Stimulated activated CD4-positive, alpha-beta T cell treated with anti-CD3 and anti-CD28 coated beads, TNF-alpha, amount 100 ng/mL, for 48 hours (primary cell): ENCODE measurements at places on chromosomes 7 and 10.

- DNase-seq: no peak
Observed at GRCh38 chr7:154390961-154391360, 338.8 kb downstream of the DPP6 start.

DNA sequence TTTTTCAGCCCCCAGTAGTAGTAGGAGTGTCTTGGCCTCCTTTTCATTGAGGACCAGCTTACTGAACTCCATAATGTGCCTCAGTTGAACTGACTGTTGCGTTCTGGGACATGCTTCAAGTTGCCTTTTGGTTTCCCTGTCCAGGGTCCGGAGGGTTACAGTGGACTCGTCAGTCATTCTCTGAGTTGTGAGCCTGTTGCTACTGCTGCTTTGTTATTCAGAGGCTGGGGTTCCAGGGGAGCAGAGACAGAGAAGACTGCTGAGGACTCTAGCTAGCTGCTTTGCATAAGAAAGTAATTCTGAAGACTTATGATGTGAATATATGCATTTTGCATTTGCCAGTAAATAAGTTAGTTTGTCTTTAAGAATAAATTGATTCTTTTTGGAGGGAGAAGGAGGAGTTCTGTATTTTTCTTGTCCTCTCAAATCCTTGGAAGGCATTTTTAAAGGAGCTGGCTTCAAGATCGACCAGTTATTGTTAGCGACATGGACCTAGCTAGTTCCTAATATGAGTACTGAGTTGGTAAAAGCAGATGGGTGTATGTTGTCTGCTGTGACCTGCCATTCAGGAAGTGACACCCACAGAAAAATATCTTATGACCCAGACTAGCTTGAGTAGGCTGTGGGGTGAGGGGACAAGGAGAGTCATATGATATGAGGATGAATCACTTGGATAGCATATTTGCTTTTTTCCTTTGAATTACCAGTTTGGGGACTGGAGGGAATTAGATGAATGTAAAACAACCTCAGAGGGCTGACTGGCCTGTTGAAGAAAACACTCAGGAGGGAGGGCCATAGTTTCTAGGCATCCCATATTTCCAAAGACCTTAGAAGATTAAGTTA, 8.3 kb downstream of the PI4K2A start:
- DNase-seq: no peak

- no peak for DNase-seq
Observed at GRCh38 chr7:80385508-80385907, 126.4 kb downstream of the GNAT3 start.

DNA sequence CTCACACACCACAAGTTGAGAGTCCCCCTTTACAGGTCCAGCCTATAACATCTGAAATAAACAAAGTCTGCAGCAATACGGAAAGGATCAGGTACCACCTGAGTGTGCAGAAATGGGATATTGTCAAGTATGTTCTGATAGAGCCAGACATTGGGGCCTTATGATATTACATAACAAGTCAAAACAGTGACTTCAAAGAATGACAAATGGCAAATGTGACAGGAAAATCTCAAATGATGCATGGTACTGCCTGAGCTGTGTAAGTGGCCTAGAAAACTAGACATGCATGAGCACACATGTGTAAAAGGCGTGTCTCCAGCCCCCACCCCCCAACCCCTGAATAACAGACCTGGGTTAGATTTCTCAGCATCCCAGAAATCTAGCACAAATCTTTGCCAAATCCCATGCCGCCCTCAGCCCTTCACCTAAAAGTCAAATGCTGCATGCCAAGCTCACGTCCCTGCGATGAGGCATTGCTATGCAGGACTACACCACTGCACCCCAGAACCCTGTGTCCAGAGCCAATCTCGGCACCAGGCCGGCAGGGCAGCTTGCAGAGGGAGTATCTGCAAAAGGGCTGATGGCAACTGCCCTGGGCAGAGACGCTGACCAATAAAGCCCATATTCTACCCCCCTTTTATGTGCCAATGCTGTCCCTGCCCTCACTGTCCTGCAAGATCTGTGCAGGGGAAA, 58.8 kb downstream of the PRKAG2 start:
- no peak for DNase-seq

DNA sequence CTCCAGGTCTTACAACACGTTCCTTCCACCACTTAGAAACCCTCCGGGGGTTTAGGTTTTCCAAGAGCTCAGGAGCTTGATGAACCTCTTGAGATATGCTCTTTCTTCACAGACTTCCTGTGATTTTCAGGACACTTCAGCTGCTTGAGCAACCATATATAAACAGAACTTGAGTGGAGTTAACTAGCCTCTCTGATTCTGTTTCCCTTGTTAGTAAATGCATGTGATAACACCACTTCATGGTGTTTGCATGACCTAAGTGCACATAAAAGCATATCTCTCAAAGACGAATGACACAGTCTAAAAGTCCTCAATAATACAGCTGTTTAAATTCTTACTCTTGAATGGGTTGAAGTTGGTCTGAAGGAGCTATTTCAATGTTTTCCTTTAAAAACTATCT, 9.9 kb downstream of the PRR15 start:
- no peak for DNase-seq

- no peak for DNase-seq
Observed at GRCh38 chr7:27263781-27264180, 21.2 kb downstream of the EVX1 start.

DNA sequence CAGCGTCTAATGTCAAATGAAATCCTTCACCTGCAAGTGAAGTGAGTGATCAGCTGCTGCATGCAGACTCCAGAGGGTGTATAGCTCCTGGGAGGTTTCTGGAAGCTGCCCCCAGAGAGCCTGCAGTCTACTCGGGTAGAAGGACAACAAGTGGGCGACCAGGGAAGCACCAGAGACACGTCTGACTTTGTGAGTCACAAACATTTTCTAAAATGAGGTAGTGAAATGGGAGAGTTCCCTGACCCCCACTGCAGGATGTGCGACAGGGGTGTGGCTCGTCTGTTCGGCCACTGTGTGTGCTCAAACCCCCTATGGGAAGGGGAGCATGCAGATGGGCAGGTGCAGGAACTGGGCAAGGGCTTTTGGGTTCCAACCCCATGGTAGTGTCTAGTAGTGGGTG, 177.1 kb upstream of the PRKCQ start:
- DNase-seq: no peak

GRCh38 chr7:143003393-143004051, 23.4 kb downstream of the OR9A2 start:
- no peak for DNase-seq

DNA sequence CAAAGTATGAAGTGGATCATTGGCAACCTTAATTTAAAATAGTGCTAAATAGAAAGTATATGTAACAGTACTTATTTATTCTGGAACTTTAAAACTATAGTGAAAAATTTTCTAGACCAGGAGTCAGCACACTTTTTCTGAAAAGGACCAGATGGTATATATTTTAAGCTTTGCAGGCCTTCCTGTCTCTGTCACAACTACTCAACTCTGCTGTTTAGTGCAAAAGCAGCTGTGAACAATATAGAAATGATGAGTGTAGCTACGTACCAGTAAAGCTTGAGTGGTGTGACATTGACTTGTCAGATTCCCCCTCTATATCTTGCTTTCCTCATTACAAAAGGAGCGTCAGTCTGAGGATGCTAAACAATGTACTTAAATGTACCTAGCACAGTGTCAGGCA, 88.1 kb upstream of the IGFBP3 start:
- DNase-seq: no peak

GRCh38 chr7:100346921-100347320, 11.0 kb upstream of the PILRB start:
- no peak for DNase-seq

- no peak for DNase-seq
Observed at GRCh38 chr7:71384094-71384493, 252.2 kb downstream of the GALNT17 start.

DNA sequence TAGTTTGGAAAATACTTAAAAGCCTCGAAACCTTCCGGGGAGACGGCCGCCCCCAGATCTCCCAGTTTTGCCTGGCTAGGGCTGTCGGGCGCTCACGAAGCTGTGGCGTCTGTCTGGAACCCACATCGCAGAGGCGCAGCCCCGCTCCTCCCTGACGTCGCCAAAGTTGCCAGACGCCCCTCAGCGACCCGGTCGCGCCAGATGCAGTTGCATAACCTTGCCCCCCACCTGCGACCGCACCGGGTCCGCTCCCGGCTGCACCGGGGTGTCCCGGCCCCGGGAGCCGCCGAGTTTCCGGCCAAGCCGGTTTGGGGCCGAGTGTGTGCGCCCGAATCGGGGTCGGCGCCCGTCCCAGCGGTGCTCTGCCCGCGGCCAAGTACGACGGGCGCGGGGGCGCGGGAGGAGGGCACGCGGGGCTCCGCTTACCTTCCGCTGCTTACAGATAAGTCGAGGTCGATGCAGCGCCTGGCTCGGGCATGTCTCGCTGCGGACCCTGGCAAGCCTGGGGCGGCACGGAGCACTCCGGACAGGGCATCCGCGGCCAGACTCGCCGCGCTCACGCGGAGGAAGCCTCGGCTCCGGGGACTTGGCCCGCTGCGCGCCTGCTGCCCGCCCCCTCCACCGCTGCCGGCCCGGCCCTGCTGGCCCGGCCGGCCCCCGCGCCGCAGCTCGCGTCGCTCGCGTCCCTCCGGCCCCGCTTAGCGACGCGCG, 665 bp downstream of the INSYN2A start:
- DNase-seq: no peak

- no peak for DNase-seq
Observed at GRCh38 chr10:3814838-3815220, 29.8 kb upstream of the KLF6 start.

DNA sequence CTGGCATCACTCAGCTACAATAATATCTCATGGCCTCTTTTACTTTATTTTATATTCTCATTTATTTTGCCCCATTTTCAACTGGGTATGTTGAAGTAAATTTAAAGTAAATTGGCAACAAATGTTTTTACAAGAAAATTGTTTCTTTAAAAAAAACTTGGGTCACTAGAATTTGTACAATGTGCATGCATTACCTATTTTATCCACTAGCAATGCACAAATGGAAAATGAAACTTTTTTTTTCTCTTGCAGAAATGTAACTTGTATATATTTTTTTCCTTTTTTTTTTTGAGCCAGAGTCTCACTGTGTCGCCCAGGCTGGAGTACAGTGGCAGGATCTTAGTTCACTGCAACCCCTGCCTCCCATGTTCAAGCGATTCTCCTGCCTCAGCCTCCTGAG, 10.3 kb upstream of the H2AZ2 start:
- no peak for DNase-seq

DNA sequence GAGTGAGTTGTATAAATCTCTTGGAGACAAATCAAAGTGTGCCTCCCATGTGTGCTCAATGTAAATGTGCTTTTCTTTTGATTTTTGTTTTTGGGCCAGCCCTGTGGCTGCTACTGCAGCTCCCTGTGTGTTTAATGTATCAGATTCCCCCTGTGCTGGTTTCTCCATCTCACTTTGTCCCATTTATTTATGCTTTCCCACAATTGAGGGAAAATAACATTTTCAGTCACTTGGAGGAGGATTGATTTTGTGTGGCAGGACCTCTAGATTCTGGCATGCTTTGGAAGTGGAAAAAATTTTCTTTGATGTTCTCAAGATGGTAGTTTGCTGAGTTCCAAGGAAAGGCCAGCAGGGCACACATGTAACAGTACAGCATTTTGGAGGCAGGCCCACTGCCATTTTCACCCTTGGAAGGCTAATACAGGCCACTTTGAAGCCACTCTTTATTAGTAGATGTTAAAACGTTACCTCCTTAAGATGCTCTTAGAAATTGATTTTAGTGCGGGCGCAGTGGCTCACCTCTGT, 323.6 kb downstream of the BICC1 start:
- no peak for DNase-seq

DNA sequence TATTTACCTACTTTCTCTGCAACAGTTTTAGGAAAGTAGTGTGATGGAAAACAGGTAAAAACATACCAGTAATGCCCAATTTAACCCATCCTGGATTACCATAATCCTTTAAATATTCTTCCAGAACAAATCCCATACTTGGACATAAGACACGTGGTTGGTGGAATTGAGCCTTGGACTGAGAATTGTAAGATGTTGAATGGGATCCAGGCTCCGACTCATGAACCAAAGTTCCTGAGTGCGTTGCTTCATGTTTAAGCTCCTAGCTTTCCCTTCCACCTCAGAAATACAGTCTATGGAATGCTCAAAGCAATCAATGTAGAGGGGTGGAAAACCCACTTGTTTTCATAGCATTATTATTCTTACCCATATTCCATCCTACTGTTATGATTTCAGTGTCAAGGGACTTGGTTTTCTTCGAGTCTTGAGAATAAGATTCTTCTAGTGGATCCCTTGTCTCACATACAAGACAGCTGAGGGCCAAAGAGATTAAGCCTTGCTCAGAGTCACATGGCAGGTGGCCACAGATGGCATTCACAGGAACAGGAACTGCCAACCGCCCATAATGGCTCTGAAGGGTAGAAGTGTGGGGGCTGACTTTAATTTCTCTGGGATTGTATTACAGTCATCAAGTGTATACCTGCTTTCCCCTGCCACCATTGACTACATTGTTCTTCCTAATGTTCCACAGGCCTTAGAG, 171.2 kb downstream of the GFRA1 start:
- DNase-seq: no peak

- no peak for DNase-seq
Observed at GRCh38 chr7:118492466-118492865, 268.0 kb downstream of the ANKRD7 start.

- no peak for DNase-seq
Observed at GRCh38 chr10:24834869-24835268, 111.2 kb upstream of the ARHGAP21 start.

DNA sequence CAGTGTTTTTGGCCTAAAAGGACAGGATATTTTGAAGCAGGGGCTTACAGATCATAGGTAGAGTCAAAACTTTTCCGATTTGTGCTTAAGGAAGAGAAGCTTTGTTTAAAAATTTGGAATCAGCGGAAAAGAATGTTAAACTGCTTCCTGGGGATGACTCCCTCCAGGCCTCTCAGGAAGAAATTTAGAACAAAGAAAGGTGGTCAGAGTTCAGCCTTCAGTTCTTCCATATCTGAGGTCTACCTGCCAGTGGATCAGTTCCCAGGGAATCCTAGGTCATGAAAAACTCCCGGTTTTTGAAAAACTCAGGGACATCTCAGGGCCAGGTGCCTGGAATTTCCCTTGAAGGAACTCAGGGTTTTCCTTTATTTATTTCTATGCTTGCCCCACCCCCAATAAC, 100.3 kb downstream of the MCU start:
- no peak for DNase-seq

DNA sequence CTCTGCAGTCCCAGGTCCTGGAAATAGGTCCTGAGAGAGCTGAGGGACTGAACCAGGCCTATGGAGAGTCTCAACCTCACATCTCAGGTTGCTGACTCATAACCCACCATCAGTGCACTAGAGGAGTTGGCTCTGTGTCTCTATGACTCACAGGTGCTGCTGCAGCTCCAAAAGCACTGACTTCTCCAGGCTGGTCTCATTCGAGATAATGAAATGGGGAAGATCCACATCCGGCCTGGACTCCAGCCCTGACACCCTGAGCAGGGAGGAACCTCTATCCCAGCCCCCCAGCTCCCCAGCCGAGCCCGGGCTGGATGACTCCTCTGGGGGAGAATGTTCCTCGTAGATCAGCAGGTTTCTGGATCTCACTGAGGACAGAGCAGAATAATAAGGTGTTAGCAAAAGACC, 35.5 kb upstream of the DGKI start:
- DNase-seq: no peak

- DNase-seq: no peak
Observed at GRCh38 chr10:87921931-87922688, 58.7 kb downstream of the PTEN start.

GRCh38 chr7:112930787-112931186, 140.6 kb upstream of the TMEM168 start:
- no peak for DNase-seq
